Fibroblast of skin of right biceps (primary cell): ENCODE measurements at places on chromosomes 2 and 18.

DNA sequence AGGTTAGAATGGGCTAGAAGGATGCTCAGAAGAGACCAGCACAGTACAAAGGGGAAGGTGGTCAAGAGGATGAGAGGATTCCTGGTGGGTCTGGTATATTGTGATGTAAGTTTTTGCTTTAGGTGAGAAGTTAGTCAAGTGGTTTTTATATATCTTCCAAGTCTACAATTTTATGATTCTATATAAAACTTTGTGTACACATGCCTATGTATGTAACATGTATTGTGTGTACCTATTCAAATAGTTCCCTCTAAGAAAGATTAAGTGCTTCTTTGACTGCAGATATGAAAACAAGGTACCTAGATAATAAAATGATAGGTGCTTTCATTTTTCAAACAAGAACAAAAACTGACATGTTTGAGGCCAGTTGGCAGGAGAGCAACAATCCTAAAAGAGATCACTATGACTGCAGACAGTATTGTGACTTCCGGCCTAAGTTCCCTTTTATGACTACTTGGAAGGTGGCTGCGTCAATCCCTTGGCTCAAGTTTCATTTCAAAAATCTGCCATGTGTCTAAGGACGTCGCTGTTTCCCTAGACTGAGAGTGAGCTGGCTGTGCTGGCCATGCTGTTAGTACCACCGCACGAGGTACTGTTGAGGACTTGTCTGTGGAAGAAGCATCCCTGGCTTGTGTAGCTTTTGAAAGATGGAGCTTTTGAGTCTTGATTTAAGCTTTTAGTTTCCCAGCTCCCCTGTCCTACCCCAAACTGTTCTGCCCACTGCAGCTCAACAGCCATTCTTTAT is 123.1 kb downstream of the PRPF40A start:
- DNase-seq = no peak

- DNase-seq = no peak
Measured at GRCh38 chr2:146048141-146048540, 1528.2 kb upstream of the ZEB2 start.

DNA sequence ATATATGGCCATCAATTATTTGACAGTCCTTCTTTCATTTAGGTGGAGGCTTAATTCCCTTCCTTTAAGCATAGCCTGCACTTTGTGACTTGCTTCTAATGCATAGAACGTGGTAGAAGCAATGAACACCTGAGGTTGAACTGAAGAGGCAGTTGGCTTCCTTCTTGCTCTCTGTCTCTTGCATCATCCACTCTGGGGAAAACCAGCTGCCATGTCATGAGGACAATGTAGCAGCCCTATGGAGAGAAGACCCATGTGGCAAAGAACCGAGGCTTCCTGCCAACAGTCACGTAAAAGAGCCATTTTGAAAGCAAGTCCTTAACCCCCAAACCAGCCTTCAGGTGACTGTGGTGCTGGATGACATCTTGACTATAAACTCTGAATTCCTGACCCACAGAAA is 46.8 kb downstream of the ATOH8 start:
- DNase-seq = no peak

DNA sequence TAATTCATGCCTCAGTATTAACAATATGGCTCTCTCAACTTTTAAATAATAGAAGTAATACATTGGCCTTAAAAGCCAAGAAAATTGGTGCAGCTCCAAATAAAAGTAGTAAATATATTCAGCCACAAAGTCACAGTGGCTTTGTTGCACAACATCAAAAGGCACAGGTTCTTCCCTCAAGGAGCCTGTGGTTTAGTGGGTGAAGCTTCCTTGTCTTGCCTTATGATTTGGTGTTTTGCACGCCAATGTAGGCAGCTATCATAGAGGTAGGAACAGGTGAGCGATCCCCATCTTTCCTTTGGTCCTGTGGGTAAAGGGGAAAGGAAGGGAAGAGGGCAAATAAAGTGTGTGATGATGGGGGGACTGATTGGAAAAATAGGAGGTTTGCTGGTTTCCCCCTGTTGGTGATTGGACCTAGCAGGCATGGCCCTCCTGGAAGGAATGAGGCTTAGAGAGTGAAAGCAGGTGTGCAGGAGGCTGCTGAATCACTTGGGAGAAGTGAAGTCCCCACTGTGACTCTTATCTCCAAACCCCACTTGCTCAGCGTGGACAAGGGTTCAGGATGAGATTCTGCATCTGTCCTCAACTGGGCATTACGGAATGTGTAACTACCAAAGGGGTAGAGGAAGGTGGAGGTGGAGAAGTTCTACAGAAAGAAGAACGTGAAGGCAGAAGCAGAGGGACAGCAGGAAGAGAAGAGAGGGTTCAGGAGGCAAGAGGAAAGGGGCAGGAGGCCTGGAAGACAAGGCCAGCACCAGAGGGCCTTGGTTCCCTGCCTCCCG is 20.1 kb upstream of the TNP1 start:
- DNase-seq = no peak

- peak; percentile 38 for DNase-seq
Measured at GRCh38 chr18:37335409-37335736, 230.2 kb downstream of the CELF4 start.

GRCh38 chr2:6827566-6828298 is 38.0 kb downstream of the CMPK2 start:
- DNase-seq = peak; percentile 41

- no peak for DNase-seq
Measured at GRCh38 chr2:177625744-177626650, 233.4 kb downstream of the AGPS start.

DNA sequence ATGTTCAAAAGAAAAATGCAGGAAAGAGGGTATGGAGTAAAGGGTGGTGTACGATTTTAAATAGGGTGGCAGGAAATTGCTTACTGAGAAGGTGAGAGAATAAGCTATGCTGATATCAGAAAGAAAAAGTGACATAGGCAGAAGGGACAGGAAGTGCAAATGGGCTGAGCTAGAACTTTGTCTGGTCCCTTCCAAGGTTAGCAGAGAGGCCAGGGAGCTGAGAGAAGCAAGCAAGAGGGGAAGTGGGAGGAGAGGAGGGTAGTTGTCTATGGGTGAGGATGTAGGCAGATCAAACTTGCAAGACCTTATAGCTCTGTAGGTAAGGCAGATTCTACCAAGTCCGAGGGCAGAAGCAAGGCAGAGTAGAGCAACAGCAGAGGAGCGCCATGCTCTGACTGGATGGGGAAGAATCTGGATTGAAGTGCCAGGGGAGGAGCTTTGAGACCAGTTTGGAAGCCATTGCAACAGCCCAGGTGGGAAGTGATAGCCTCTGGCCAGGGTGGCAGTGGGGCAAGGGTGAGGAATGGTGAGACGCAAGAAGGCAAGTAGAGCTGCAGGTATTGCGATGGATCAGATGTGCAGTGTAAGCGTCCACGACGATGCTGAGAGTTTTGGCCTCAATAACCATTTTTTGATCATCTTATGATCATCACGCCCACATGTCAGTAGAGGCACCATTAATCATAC is 134.4 kb upstream of the APCDD1 start:
- no peak for DNase-seq

- DNase-seq = no peak
Measured at GRCh38 chr2:3222636-3223035, 155.0 kb downstream of the EIPR1 start.

GRCh38 chr2:128427413-128427755 is 108.7 kb upstream of the HS6ST1 start:
- no peak for DNase-seq

- no peak for DNase-seq
Measured at GRCh38 chr2:11507517-11507916, 26.3 kb upstream of the GREB1 start.

DNA sequence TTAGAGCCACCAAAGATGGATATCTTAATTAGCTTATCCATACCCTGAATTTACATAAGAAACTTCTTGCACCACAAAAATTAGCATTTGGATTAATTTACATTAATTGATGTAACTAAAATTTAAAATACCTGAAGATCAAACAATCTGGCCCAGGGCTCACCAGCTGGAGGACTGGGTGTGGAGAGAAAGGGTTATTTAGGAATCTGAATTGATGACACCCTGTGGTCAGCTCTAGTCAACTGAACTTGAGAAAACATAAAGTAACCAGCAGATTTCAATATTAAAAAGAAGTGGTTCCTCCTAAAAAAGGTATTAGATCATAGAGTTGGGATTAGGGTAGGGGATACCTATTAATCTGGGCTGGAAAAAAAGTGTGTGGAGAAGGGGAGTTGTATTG is 122.5 kb downstream of the STRN start:
- DNase-seq = no peak

- peak; percentile 55 for DNase-seq
Measured at GRCh38 chr18:55501982-55502710, 85.8 kb downstream of the TCF4 start.

DNA sequence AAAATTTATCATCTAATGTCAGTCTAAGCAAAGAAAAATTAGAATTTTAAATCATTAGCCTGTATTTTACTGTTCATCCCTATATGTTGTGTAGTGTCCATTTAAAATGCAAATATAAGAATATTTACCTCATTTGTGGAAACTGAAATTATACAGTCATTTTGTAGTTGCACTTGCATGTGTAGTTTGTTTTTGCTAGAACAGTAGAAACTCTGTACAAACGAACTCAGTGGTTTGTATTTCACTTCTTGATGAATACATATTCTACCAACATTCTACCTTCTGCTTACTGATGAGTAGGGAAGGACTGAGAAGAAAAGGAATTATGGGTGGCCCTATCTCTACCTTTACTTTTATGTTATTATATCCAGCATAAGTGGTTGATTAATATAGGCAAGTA is 29.7 kb downstream of the BMPR2 start:
- no peak for DNase-seq

- peak; percentile 48 for DNase-seq
Measured at GRCh38 chr18:39462436-39462835, 1896.8 kb upstream of the CELF4 start.

DNA sequence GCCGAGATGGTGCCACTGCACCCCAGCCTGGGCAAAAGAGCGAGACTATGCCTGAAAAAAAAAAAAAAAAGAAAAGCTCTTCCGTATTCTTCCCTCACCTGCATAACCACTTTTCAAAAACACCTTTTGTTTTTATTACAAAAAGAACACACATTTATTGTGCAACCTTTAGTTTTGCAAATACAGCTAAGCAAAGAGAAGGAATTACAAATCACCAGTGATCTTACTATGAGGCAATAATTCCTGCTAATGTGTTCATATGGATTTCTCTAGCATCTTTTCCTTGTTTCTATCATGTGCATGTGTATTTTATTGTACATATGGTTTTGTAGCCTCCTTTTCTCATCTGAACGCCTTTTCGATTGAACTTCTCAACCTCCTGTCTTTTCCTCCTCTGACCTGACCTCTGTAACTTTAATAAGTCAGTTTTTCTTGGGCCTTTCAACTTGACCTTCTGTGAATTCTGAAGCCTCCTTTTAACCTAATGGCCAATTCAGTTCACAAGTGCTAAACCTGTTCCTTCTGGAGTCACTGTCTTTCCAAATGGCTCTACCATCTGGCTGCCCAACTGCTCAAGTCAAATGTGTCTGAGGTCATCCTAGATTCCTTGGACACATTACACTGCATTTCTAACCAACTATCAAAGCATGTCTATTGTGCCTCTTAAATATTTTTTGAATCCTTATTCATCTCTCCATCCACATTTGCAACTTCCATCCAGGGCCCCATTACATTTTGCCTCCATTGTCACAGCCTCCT is 59.1 kb upstream of the DAPL1 start:
- no peak for DNase-seq
